ENCODE measurements at places on chromosomes 3 and 15.

- DNase-seq = no peak
These were observed 750 bp downstream of the PODXL2 start for GRCh38 chr3:127629467-127630403.

GRCh38 chr15:66785637-66786036 is 83.6 kb downstream of the SMAD6 start:
- no peak for DNase-seq

GRCh38 chr15:58311556-58311955 is 120.2 kb upstream of the LIPC start:
- DNase-seq = no peak

GRCh38 chr3:157746391-157746790 is 243.2 kb upstream of the VEPH1 start:
- DNase-seq = no peak

DNA sequence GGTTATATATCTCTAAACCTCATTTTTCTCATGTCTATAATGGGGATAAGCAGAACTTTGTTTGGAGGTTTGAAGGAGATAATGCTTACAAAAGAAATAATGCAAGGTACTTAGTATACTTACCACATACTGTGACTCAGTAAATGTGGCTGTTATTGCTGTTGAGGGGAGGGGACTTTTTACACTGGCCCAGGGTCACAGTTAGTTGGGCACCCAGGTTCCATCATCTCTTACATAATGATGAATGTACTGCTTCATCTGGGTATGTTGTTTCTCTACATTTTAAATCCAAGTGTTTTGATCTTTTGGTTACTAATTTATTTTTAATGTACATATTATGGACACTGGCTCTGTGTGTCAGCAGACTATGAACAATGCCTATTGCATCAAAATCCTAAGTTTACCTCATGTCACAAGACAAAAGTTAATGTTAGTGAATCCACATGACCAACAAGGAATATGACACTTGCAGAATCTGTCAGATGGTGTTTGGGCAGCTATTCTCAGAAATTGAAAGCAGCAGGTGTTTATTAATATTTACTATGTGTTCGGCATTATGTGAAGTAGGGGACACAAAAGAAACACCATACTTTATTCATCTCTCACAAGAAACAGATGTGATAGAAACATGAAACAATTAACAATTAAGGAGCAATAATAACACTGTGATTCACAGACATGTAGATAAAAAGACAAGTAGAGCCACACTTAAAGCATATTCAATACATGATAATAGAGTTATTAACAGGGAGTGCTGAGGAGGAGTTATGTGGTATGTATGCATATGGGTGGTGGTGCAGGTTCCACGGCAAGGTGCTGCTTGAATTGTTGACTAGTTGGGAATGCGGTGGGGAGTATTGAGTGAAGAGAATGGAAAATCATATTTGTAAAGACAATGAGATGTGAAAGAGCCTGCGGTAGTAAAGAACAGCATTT is 109.7 kb downstream of the GALK2 start:
- no peak for DNase-seq
